ENCODE measurements at places on chromosomes 3 and 15. TPM values are rescaled to one million over a fixed set of nuclear protein-coding genes. Genes with fewer than 3 reads are reported as not detected.

GRCh38 chr3:4831580-4831950 is 147.7 kb upstream of the BHLHE40 start:
- no peak for DNase-seq

- DNase-seq: no peak
These were observed 1.4 kb downstream of the GPR149 start for GRCh38 chr3:154428286-154429206.

The MAGI1 gene
- total RNA-seq: 17.1 TPM

GRCh38 chr3:52195291-52195597 is 2.7 kb upstream of the ALAS1 start:
- DNase-seq: no peak

The RAB6B gene
- total RNA-seq: 11.9 TPM

The STARD9 gene
- total RNA-seq: 21.1 TPM

The MKRN2 gene
- 36.6 TPM for total RNA-seq

DNA sequence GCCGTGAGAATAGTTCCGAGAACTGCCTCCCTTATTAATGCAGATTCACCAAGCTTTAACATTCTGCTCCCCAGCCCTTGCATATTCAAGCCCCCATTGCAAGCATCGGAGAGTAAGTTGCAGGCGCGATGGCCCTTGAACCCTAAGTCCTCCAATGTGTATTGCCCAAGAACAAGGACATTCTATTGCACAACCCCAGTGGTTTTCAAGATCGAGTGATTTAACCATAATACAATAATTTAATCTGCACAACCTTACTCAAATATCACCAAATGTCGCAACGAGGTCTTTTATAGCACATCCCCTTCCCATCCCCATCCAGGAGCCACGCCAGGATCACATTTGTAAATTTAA is 21.7 kb upstream of the PLXND1 start:
- no peak for DNase-seq

The SERPINI2 gene
- total RNA-seq: 0.32 TPM

DNA sequence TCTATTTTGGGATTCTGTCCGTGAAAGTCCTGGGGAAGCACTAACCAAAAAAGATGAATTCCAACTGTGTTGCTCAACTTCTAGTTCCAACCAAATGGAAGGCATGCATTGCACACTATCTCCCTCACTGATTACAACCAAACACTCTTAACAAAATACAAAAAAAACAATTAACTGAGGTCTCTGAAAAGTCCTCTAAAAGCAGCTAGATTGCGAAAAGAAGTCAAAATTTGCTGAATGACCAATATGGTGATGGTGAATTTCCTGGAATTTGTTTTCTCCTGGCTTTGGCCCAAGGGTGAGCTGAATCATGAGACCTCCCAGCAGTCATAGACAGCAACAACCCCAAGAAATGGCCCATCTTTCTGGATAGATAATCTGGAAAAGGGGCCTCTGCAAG is 28.3 kb downstream of the CYP19A1 start:
- no peak for DNase-seq

The SENP8 gene
- total RNA-seq: 2.4 TPM

DNA sequence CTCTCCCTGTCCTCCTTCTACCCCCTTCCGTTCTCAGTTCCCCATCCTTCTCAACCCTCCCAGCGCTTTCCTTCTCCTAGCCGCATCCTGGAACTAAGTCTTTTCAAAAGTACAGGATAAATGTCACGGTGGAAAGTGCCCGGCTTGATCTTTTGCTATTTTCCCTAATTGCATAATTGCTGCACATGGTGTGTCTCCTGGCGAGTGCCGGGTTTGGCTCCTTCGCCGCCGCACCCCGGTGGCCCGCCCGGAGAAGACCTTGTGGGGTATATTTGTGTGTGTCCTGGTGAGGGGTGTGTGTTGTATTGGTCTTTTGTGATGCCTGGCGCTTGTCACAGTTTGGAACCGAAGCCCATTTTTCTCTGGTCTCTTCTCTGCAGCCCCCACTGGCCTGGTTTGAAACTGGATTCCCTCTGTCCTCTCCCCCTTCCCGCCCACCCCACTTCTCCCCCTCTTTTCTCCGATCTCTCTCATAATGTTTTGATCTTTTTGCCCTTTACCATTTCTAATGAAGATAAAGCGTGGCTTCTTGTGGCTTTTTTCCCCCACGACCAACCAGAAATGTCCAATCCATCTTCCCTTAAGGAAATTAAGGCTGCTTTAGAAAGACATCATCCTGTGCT is 692 bp downstream of the UBE2E2 start:
- no peak for DNase-seq

GRCh38 chr3:13140596-13140995 is 67.4 kb upstream of the IQSEC1 start:
- DNase-seq: no peak

- no peak for DNase-seq
These were observed 140.6 kb upstream of the SLITRK3 start for GRCh38 chr3:165336786-165337185.

GRCh38 chr15:91849749-91850161 is 3.8 kb upstream of the SLCO3A1 start:
- DNase-seq: no peak

- no peak for DNase-seq
These were observed 28.3 kb downstream of the LRIG1 start for GRCh38 chr3:66472313-66473134.

DNA sequence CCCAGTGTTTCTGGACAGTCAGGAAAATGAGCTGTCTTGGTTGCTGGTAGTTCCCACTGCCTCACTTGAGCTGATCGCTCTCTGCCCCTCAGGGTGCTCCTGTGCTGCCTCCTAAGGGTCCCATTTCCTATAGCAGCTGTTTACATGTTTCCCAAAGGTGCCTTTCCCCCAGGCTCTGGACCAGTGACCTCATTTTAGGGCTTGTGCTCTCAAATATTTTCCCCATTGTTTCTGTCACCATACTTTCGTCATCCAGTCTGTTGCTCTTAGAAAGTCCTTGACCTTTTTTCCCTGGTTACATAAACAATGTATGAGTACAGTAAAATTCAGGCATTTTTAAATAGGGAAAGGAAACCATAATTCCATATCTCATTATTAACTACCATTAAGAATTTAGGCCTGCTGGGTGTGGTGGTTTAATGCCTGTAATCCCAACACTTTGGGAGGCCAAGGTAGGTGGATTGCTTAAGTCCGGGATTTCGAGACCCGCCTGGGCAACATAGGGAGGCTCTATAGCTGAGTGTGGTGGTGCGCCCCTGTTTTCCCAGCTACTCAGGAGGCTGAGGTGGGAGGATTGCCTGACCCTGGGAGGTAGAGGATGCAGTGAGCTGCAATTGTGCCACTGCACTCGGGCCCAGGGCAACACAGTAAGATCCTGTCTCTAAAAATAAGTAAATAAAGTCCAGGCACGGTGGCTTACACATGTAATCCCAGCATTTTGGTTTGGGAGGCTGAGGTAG is 11.7 kb downstream of the RAD54L2 start:
- DNase-seq: no peak

The CSTA gene
- 3.3 TPM for total RNA-seq

GRCh38 chr3:171090321-171090720 is 63.8 kb upstream of the SLC2A2 start:
- DNase-seq: no peak

DNA sequence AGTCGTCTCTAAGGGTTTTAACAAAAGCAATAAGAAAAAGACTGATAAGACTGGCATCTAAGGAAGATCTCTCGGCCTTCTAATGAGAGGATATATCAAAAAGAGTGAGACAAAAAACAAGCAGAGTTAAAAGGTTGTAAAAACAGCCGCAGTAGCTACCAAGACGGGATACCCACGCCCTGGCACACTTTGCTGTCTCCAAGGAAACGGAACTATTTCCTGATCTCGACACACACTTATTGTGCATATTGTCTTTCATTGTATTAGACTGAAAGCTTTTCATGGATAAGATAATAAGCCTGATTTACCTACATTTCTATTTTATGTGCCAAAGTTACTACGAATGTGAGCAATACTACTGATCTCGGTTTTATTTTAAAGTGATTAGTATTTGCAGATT is 161.5 kb upstream of the MCTP2 start:
- DNase-seq: no peak

GRCh38 chr3:10815487-10815886 is 541 bp upstream of the SLC6A11 start:
- DNase-seq: no peak
